A549 treated with Mapracorat at 1 μM for 4 hours (cell line): ENCODE measurements at places on chromosomes 4 and X. TPM values are rescaled to one million over a fixed set of nuclear protein-coding genes. Genes with fewer than 3 reads are reported as not detected.

ANAPC4 gene
- 10.2 to 14.6 TPM (median 12.0 TPM) in 5 replicates for total RNA-seq

NKX3-2 gene
- 0.08 to 0.15 TPM (median 0.12 TPM) in 5 replicates for total RNA-seq

F11 gene
- not detected in 5 replicates for total RNA-seq

BCORL1 gene
- 7.2 to 12.3 TPM (median 10.0 TPM) in 5 replicates for total RNA-seq

ETNPPL gene
- total RNA-seq, result not detected in 5 replicates
